ENCODE measurements at places on chromosomes 5 and 9.

GRCh38 chr5:84343171-84343570 lies 41.5 kb downstream of the EDIL3 start:
- DNase-seq, result no peak

GRCh38 chr5:103648086-103648485 lies 85.5 kb upstream of the NUDT12 start:
- DNase-seq, result no peak

DNA sequence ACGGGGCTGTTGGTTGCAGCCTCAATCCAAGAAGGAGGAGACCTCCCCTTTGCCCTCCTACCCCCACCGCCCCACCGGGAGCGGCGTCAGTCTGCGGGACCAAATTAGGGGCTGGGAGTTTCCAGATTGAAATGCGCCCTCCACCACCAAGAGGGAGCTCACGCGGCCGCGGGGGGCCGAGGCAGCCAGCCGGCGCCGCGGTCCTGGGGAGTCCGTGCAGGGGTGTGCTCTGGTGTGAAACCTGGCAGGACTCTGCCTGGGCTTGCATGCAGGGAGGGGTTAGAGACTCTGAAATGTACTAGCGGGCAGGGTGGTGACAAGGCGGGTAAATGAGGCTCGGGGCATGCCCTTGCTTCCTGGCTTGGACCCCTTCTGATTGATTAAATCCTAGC lies 989 bp upstream of the FBN2 start:
- DNase-seq, result no peak

DNA sequence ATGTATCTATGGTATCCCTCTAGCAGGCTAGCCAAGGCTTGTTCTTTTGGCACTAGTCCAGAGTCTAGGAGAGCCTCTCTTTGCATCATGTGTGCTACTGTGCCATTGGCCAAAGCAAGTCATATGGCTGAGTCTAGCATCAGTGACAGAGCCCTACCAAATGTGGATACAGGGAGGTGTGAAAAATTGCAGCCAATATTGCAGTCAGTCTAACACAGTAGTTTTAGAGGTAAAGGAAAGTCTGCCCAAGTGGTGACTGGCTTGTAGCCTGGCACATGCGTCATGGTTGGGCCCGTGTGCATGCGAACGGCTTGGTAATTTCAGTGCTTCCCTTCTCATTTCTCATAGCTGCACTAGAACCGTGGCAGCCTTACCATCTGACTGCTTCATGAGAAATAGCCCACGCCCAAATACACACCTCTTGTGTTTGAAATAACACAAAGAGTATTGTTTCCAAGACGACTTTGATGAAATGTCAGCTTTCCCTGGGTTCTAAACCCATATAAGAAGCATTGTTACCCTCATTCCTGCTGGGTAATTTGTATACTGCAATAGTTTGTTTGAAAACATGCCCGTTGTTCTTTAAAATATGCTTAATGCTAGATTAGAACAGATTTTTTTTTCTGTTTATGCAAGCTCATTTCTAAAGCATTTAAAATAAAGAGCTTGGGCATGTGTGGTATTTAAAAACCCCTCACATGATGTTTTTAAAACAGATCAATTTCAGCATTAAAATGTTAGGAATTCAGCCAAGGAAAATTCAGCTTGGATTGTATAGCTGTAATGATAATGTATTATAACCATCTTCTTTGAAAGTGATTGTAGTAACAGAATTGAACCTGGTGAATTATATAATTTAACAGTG lies 113.2 kb downstream of the TLE4 start:
- no peak for DNase-seq

DNA sequence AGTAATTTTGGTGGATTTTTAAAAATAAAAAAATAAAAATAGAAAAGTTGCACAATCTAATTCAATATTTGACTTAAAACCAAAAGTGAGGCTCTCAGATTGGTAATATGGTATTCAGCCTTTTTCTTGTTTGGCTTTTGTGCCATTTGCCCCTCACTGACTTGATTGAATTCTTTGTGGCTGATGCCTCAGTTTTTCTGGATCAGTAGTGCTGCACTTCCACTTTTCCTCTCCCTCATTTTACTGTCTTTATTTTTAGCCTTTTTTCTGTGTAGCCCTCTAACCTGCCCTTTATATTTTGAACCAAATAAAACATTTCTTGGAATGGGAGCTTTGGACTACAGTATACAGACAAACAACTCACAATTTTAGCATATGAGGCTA lies 3.8 kb upstream of the MSMP start:
- no peak for DNase-seq

GRCh38 chr9:6415266-6415665 lies 2.3 kb downstream of the UHRF2 start:
- no peak for DNase-seq

- DNase-seq, result no peak
Measured at GRCh38 chr5:57316798-57317327, 143.0 kb downstream of the GPBP1 start.

- DNase-seq, result no peak
Measured at GRCh38 chr5:763998-764781, 20.3 kb downstream of the ZDHHC11B start.

DNA sequence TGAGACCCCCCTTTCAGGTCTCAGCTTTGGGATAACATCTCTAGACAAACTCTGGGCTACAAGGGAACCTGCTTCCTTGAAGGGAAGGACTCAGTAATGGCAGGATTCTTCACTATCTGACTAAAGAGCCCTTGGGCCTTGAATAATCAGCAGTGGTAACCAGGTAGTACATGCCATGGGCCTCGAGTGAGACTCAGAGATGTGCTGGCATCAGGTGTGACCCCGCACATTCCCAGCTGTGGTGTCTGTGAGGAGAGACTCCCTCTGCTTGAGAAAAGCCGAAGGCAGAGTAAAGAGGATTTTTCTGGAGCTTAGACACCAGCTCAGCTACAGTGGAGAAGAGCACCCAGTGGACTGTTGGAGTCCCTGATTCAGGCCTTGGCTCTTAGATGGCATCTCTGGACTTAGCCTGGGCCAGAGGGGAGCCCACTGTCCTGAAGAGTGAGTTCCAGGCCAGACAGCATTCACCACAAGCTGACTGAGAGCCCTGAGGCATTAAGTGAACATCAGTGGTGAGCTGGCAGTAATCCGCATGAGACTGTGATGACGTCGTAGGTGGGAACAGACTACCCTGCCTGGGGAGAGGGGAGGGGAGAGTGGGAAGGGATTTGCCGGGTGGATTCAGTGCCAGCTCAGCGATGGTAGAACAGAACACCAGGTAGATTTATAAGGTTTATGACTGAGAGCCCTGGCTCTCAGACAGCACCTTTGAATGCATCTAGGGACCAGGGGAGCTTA lies 5.3 kb upstream of the ZNF782 start:
- DNase-seq, result no peak

- DNase-seq, result no peak
Measured at GRCh38 chr5:114238771-114239313, 123.0 kb upstream of the KCNN2 start.

- DNase-seq, result no peak
Measured at GRCh38 chr9:113456235-113456634, 7.3 kb upstream of the RGS3 start.

DNA sequence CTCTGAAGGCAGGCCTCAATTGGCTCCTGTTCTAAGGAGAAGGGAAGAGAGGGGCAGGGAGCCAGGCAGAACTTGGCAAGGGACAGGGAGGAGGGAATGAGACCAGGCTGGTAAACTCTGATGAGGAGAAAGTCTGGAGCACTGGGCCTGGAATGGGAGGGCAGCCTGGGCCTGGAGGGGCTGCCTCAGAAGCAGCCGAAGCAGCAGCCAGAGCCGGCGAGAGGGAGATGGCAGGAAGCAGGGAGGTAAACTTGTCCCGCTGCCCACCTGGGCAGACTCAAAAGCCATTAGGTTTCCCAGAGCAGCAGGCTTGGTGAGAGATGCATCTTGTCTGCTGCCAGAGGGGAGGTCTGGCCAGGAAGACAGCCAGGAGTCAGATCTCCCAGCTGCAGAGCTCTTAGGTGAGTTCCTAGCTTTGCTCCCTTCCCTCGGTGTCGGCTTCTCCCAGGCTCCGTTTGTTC lies 37.0 kb upstream of the CRB2 start:
- no peak for DNase-seq

DNA sequence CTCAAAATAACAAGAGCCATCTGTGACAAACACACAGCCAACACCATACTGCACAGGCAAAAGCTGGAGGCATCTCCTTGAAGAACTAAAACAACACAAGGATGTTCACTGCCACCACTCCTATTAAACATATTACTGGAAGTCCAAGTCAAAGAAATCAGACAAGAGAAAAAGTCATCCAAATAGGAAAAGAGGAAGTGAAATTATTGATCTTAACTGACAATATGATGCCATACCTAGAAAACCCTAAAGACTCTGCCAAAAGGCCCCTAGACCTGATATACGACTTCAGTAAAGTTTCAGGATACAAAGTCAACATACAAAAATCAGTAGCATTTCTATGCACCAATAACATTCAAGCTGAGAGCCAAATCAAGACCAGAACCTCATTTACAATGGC lies 30.0 kb upstream of the MACIR start:
- no peak for DNase-seq

GRCh38 chr5:79396265-79396664 lies 117.7 kb downstream of the HOMER1 start:
- DNase-seq, result no peak

- DNase-seq, result no peak
Measured at GRCh38 chr9:133879615-133880014, 112.5 kb downstream of the VAV2 start.

DNA sequence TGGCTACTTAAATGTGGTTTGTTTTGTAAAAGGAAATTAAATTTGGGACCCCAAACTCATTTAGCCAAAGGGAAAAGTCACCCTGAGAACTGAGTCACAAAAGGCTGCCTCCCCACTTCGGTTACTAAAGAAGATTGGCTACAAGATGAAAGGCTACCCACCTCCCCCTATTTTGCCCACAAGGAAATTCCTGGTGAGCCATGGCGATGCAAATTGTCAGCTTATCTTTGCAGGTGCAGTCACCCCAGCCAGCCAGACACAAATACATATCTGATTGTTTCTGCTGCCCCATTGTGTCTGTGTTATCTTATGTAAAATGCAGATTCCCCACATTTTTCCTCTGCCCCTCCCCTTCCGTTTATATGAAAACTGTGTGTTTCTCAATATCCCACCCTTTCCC lies 8.9 kb downstream of the PAEP start:
- DNase-seq, result no peak

GRCh38 chr9:107024193-107024592 lies 161.2 kb downstream of the ZNF462 start:
- DNase-seq, result no peak

GRCh38 chr5:74476046-74476818 lies 164.3 kb downstream of the ENC1 start:
- DNase-seq, result no peak

GRCh38 chr9:124477648-124478285 lies 27.5 kb downstream of the ADGRD2 start:
- no peak for DNase-seq

- DNase-seq, result no peak
Measured at GRCh38 chr9:35910613-35911359, 1.5 kb downstream of the SPAAR start.

- DNase-seq, result no peak
Measured at GRCh38 chr9:105483618-105484017, 35.8 kb downstream of the FSD1L start.

- DNase-seq, result no peak
Measured at GRCh38 chr5:132353486-132353995, 16.0 kb upstream of the SLC22A5 start.

- no peak for DNase-seq
Measured at GRCh38 chr5:150044329-150044681, 42.0 kb downstream of the CSF1R start.

DNA sequence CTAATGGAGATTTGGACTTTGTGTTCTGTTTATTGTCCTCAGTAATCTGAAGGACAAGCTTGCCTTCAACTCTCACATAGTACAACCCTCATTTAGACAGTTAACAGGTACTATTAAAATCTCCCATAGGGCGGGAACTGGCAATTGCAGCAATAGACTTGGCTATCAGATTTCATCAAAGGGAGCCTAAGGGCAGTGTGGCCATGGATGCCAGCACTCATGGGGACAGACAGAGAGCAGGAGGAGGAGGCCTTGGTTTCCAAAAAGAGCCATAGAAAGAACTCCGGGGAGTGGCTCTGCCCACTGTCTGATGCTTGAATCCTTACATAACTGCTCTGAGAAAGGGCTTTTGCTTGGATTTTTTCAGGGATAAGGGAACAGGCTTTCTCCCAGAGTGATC lies 6.8 kb downstream of the SLC36A1 start:
- DNase-seq, result no peak

DNA sequence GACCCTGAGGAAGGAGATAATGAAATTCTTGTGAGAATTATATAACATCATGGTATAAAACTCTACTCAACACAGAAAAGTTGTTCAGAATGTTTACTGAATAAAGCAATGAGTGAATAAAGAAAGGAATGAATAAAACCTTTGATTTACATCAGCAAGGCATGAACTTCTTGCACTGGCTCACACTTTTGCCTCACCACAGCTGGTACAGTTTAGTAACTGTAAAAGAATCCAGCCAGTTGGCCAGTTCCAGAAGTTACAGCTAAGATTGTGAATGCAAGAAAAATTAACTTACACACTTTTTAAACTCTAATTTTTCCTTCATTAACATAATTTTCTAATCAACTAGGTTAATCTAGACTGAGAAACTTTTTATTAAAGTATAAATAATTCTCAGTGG lies 490.9 kb downstream of the NFIB start:
- no peak for DNase-seq

DNA sequence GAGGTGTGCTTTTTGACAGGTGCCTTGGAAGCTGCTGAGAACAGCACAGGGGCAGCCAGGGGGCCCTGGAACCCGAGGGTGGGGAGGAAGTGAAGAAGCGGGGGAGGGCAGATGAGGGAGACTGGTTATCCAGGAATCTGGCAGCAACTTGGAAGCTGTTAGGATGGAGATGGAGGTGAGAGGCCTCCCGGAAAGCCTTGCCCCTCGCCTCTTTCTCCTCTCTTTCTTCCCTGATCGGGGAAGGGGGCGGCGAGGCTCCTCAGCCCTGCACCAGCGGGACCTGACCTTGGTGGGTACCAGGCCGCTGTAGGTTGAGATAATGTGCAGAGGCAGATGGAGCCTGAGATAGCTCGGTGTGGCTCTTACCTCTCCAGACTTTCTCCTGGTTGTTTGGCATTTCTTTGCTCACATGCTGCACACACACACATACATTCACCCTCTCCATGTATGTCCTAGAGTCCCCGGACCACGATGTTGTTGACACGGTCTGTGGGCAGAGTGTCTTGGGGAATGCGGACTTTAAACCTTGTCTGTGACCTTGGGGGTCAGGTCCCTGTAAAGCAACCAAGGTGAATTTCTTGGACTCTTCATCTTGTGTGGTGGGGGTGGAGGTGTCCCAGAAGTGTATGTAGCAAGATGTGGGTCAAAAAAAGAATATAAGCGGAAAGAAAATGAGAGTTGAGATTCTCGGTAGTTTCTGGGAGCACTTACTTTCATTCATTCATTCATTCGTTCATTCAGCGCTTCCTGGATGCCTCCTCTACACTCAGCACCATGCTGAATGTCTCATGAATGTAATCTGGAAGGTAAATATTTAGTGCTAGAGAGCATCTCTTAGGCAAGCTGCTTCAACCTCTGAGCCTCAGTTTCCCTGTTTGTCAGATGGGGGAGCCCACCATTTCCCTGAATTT lies 1.6 kb downstream of the WWC1 start:
- DNase-seq, result no peak

All from stimulated activated CD4-positive, alpha-beta T cell treated with anti-CD3 and anti-CD28 coated beads, Interleukin-1b, Interleukin-23, amount 100 ng/mL, for 1 hour (primary cell).